NCI-H1105 treated with DMSO at 0.1 percent for 48 hours (cell line): ENCODE measurements at places on chromosomes 11 and 22.

DNA sequence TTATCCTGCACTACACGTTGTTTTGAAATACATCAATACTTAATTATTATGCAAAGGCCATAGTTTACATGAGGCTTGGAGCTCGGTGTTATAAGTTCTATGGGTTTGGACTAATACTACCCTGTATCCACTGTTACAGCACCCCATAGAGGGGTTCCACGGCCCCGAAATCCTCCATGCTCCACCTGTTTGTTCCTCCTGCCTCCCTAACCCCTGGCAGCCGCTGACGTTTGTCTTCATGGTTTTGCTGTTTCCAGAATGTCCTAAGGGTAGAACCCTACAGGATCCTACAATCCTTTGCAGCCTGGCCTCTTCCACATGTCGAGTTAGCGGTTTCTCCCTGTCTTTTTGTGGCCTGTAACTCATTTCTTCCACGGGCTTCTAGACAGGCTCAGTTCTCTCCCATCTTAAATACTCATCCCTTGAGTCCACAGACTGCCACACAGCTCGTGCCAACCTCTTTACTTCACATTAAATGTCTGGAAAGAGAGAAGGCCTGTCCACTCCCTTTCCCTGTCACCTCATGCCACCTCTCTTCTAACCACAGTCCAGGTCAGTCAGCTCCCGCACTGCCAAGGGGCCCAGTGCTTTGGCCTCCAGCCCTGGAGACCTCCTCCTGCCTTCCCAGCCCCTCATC is 42.4 kb upstream of the TH start:
- no peak for DNase-seq

GRCh38 chr22:34395370-34395769 is 475.1 kb upstream of the LARGE1 start:
- no peak for DNase-seq

- DNase-seq: no peak
Observed at GRCh38 chr22:38881997-38882879, 10.2 kb upstream of the CBX6 start.

- peak; percentile 56 for DNase-seq
Observed at GRCh38 chr11:121626980-121627379, 174.2 kb upstream of the SORL1-AS1 start.

GRCh38 chr11:10401256-10401655 is 53.8 kb upstream of the AMPD3 start:
- DNase-seq: no peak

- no peak for DNase-seq
Observed at GRCh38 chr11:7056828-7057513, 31.8 kb upstream of the RBMXL2 start.

DNA sequence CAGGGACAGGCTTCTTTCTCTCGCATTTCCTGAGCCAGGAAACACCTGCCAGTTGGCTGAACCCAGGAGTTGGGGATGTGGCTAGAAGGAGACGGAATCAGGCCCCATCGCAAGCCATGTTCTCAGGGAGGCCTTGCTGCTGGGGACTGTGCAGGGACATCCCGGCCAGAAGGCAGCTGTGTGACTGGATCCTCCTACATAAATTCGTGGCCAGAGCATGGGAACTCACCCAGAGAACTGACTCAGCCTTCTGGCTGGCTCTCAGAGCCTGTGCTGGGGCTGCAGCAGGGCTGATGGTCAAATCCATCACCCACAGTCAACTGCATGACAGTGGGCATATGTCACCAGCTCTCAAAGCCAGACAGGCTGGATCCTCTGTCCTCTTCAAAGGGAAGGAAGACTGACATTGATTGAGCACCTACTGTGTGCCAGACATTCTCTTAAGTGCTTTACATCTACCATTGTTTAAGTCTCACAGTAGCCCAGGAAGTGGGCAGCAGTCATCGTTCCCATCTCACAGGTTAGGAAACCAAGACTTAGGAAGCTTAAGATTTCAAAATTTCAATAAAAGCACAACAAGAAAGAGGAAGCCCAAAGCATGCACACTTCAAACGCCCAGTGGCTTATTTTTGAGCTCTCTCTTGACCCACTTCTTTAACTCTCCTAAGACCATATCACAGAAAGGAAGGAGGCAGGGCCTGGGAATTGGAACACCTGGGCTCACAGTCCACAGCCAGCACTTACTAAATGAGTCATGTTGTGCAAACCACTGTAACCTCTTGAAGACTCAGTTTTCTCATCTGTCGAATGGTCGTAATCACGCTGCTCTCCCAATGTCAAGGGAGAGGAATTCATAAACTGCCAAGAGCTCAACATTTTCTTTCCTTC is 30.9 kb upstream of the CACNG2 start:
- no peak for DNase-seq

- no peak for DNase-seq
Observed at GRCh38 chr22:26838471-26838825, 181.1 kb downstream of the MIAT start.

- DNase-seq: no peak
Observed at GRCh38 chr11:110513259-110513801, 83.6 kb downstream of the FDX1 start.

- no peak for DNase-seq
Observed at GRCh38 chr22:37126383-37126782, 16.9 kb upstream of the TMPRSS6 start.

GRCh38 chr11:11946180-11946579 is 62.2 kb downstream of the DKK3 start:
- no peak for DNase-seq

DNA sequence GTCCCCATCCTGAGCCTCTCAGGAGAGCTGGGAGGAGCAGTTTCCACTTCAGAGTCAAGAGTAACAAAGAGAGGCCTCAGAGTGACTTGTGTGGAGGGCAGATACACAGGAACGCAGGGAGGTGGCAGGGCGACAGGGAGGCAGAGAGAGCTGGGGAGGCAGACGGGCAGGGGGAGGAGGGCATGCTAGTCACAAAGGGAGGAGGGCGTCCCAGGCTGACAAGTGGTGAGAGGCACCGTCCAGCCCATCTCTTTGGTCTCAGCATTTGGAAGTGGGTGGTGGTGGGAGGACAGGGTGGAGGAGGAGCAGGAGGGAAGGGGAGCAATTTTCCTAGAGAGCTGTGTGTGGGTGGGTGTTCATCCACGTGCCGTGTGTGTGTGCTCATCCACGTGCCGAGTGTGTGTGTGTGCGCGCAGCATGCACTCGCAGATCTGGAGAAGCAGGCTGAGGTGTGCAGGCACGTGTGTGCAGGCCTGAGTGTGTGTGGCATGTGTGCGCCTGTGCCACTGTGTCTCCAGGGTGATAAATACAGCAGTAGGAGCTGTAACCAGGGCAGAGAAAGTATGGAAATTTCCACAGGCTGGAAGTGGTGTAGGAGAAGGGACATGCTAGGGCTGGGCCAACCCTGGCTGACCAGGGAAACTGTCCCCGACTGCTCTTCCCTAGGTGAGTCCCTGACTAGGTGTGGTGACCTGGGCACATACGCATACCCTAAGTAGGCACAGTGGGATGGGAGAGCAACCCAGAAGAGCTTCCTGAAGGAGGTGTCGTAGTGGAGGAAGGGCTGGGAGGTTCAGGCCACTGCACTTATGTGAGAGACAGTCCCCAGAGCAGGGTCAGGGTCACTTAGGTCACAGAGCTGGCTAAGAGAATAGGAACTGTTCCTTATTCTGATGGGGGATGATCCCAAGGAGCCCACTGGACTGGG is 7.3 kb upstream of the PDE2A start:
- DNase-seq: no peak

GRCh38 chr11:67404515-67405195 is 772 bp downstream of the TBC1D10C start:
- no peak for DNase-seq

GRCh38 chr11:77596626-77597025 is 6.9 kb downstream of the AQP11 start:
- no peak for DNase-seq

- DNase-seq: no peak
Observed at GRCh38 chr11:20966489-20966888, 297.1 kb downstream of the NELL1 start.

DNA sequence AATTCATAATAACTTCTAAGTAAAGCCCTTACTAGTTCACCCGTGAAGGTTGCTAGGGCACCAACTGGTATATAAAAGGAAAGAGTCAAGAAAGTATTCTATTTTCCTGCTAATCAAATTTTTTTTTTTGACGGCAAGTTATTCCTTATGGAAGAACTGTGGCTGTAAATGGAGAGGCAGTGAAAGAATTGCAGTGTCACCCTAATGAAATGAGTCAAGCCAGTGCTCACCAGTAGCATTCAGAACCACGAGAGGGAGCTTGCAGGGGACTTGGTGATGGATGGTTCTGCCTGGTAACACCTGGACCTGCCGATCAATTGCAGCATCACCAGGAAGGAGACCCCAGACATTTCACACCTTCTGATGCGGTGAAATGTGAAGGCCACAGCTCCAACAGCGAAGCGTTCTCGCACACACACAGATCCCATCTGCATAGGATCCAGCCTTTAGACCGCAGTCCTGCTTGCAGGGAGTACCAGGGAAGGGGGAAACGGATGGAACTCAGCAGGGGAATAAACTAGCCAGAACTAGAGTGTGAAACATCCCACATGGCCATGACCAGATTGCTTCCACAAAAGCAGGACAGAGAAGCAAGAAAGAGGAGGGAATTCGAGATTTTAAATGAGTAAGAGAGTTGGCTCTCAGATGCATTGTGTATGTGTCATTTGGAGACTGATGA is 326.2 kb downstream of the TBC1D22A start:
- no peak for DNase-seq

DNA sequence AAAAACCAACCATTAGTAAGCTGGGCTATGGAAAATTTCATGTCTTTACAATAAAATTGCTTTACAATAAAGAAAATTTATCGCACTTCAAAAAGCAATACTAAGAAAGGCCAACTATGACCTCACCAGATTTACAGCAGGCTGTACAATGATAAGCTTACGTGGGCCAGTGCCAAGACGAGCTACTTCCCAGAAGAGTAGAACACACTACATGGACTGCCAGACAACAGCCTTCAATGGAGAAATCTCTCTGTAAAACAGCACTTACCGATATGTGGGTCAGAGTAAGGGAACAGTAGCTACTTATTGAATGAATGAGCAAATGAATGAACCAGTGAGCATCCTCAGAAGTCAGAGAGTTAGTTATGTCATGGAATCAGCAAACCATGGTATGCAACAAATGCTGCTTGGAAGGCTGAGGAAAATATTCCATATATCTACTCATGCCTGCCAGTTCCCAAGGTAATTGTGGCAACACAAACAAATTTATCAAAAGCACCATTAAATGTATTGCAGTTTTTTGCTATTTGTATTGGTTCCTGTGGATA is 74.4 kb downstream of the SLC36A4 start:
- no peak for DNase-seq

- DNase-seq: no peak
Observed at GRCh38 chr11:118060081-118060661, 16.7 kb upstream of the TMPRSS4 start.

- peak; percentile 76 for DNase-seq
Observed at GRCh38 chr22:38398609-38399461, 56.2 kb downstream of the KCNJ4 start.

DNA sequence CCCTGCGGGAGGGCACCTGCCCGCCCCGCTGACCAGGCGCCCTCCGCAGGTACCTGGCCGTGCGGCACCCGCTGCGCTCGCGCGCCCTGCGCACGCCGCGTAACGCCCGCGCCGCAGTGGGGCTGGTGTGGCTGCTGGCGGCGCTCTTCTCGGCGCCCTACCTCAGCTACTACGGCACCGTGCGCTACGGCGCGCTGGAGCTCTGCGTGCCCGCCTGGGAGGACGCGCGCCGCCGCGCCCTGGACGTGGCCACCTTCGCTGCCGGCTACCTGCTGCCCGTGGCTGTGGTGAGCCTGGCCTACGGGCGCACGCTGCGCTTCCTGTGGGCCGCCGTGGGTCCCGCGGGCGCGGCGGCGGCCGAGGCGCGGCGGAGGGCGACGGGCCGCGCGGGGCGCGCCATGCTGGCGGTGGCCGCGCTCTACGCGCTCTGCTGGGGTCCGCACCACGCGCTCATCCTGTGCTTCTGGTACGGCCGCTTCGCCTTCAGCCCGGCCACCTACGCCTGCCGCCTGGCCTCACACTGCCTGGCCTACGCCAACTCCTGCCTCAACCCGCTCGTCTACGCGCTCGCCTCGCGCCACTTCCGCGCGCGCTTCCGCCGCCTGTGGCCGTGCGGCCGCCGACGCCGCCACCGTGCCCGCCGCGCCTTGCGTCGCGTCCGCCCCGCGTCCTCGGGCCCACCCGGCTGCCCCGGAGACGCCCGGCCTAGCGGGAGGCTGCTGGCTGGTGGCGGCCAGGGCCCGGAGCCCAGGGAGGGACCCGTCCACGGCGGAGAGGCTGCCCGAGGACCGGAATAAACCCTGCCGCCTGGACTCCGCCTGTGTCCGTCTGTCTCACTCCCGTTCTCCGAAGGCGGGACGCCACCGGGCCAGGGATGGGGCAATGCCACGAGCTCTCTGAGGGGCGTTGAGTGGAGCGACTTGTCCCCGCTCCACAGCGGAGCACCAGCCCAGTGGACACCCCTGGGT is 1.8 kb downstream of the GALR3 start:
- DNase-seq: no peak
